ENCODE measurements at places on chromosomes 1 and 21.

DNA sequence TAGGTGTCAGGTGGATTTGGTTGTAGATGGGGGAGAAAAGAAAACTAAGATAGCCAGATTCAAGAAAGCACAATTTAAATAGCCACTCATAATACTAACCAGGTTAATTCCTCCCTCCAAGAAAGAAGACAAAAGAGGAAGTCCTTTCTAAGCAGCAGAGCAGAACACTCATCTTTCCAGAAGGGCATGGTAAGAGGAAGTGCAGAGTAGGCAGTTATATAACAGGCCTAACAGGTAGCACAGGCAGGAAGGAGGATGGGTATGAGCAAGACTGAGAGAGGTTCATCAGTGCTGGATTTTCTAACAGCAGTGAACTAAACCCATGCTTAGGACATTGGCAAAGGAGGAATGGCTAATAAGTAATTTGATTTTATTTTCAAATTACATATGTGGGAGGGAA is 517.5 kb downstream of the PLPP3 start:
- no peak for DNase-seq

DNA sequence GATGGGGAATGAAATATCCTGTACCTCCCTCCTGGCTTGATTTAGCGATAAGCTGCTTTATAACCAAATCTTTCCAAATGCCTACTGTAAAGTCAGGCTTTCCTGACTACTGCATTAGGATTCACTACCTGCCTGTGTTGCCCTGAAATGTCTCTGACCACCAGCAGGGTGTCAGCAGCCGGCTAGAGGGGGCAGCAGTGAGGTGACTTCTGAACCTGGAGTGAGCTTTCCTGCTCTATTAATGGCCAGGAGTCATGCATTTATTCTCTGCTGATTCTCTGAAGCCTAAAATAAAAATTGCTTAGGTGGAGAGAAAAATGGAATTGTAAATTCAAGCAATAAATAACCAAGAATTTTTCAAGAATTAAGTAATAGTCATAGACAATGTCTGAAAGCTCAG is 2.5 kb downstream of the BACE2 start:
- no peak for DNase-seq

DNA sequence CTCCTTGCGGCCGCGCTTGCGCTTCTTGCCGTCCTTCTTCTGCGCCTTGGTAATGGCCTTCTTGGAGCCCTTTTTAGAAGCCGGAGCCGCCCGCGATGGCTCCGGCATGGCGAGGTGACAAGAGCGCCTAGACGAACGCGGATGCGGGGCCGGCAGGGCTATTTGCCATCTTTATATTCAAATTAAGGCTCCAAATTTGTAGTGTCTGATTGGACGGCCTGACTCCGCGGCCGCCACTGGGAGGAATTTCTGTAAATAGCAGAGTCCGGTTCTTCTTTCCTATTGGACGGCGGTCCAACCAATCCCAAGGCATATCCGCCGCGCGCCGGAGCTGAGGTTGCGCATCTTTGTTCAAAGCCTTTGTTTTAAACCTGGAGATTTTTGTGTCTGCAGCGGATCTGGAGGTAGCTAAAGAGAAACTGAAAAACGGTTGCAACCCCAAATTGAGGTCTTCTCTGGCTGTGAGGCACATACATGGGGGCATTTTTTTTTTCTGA is 22.6 kb upstream of the RNF187 start:
- peak; percentile 78 for DNase-seq

DNA sequence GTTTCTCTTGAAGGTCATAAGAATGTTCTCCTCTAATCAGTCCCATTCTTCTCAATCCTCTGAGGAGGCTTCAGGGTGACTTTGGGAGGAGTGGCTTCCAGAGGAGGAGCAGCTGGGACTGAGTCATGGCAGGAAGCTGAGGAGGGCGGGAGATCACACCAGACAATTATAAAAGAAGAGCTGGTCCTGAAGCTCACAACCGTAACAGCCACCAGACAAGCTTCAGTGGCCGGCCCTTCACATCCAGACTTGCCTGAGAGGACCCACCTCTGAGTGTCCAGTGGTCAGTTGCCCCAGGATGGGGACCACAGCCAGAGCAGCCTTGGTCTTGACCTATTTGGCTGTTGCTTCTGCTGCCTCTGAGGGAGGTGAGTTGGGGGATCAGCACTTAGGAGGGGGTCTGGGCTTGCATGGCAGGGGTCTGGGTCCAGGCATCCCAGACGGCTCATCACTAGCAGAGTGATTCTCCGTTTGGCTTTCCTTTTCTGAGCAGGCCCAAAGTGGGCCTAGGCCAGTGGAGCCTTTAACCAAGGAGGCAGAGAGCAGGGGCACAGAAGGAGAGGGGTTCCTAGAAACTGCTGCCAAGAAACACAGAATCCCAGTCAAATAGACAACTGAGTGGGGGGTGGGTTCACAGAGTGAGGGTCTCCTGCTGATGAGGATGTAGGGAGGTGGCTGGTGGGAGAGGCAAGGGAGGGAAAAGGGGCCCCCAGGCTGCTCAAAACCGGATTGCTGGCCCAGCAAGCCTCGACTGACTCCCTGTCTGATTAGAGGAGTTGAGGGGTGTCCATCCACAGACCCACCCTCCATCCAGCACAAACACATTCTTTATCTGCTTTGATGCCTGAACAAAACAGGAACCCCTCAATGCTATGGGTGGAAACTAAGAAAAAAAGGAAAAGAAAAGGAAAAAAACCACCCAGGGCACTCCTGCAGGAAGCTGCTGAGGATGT is at the start of gene ECM1:
Gene ECM1 (plus strand): TSS at position 198 of the 953 bp plus-strand sequence. CDS start 101 bp downstream, at position 299.
- no peak for DNase-seq

DNA sequence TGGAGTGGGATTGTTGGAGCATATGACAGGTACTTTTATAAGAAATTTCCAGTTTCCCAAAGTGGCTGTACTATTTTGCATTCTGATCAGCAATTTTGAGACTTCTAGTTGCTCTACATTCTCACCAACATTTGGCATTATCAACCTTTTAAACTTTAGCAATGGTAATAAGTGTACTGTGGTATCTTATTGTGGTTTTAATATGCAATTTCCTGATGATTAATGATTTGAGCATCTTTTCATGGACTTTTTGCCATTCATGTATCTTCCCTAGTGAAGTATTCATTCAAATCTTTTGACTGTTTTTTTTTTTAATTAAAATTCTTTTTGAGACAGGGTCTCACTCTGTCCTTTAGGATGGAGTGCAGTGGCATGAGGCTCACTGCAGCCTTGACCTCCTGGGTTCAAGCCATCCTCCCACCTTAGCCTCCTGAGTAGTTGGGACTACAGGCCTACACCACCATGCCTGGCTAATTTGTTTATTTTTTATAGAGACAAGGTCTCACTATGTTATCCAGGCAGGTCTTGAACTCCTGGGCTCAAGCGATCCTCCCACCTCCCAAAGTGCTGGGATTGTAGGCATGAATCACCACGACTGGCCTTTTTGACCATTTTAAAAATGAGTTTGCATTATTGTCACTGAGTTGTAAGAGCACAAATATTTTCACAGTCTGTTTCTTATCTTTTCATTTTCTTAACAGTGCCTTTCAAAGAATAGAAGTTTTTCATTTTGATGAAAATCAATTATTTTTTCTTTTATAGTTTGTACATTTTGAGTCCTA is 7.8 kb upstream of the SLC6A9 start:
- DNase-seq: no peak

- DNase-seq: no peak
Measured at GRCh38 chr1:69511426-69512192, 56.1 kb upstream of the LRRC7 start.

DNA sequence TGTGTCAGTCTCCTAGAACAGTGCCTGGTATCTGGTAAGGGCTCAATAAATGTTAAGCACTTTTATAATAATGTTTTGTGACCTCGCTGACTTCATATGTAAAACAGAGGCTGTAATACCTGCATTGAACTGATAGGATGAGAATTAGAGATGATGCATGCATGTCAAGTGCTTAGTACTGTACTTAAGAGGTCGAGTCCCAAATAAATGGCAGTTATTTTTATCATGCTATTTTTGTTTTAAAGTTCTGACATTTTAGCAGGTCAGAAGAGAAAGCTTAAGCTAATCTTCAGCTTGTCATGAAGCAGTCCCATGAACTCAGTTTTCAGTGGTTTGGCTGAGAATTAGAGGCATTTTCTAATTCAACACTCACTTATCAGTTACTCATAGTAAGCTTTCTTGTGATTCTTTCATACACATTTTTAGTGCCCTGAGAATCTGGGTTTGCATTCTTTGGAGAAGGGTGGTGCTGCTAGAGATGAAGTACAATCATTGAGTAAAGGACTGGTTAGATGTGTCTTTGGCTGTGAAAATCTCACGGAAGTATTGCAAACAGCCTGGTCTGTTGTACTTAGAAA is 75.7 kb upstream of the RAVER2 start:
- no peak for DNase-seq

DNA sequence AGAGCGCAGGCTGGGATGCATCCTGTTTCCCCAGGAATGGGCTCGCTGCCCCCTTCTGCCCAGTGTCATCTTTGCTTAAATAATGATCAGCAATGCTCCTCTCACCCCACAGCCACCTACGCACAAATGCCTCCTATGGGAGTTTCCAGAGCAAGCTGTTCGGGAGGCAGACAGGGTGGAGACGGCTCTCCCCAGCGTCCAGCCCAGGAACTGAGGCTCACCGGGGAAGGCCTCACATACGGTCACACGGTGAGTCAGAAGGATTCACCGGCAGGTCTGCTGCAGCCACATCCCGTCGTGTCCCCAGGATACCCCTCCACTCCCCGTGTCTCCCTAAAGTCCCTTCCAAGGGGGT is 40.3 kb upstream of the RUNX3 start:
- no peak for DNase-seq
